ENCODE measurements at places on chromosomes 2 and 18. TPM values are rescaled to one million over a fixed set of nuclear protein-coding genes. Genes with fewer than 3 reads are reported as not detected.

DNA sequence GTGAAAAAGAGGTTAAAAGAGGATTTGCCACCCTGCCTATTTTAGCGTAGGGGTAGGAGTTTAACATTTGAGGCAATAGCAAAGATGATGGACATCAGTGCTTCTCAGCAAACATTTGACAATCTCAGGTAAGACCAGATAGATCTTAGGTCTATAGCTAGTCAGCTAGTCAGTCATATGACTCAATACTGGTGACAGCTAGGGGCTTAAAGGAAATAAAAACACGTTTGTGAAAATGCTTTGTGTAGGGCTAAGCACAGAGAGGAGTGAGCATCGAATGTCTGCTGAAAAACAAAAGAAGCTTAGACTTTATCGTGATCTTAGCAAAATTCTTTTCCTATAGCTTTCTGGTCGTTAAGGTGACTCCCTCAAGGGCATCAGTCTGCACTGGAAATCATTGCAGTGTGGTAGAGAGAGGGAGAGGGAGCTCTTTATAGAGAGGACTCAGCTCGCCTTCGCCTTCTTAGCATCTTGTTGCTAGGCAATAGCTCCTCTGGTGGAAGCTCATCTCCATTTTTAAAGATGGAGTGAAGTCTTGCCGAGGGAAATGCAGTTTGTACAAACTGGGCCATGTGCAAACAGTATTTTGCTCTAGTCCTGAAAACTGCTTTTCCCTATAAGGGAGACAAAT lies 62.8 kb upstream of the SLC38A11 start:
- ATAC-seq, result no peak
- no peaks in the 10 kb centered on the region for H3K27me3 ChIP-seq
- no peak overlapping the region for H3K4me3 ChIP-seq
- no peak overlapping the region for H3K27ac ChIP-seq
- H3K36me3 ChIP-seq, result no peaks in the 10 kb centered on the region

DNA sequence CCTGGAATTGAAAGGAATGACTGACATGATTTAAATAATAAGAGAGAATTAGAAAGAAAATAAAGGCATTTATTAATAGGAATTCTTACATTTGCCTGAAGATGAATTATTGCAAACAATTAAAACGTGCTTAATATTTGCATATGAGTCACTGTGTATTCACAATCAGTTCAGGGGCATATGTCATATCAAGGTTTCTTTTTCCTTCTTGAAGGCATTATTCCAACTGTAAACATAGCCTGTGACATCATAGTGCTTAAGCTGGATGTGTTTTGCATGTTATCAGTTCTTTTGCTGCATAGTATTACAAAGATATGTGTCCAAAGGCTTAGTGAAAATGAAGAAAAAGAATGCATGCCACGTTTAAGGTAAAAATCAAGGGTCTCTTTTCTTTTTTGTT lies 80.8 kb downstream of the MEIS1 start:
- no peak for ATAC-seq
- peaks cover 28% of the 10 kb centered on the region for H3K36me3 ChIP-seq
- H3K4me1 ChIP-seq, result peaks cover 93% of the 10 kb centered on the region
- H3K27ac ChIP-seq, result no peak overlapping the region

- H3K4me3 ChIP-seq, result no peak overlapping the region
- no peaks in the 10 kb centered on the region for H3K27me3 ChIP-seq
- H3K4me1 ChIP-seq, result no peaks in the 10 kb centered on the region
Observed at GRCh38 chr2:205936446-205936845, 149.5 kb downstream of the INO80D start.

GRCh38 chr18:47418746-47419145 lies 167.3 kb upstream of the SKOR2 start:
- no peaks in the 10 kb centered on the region for H3K4me1 ChIP-seq
- H3K27ac ChIP-seq, result no peak overlapping the region
- ATAC-seq, result peak; percentile 41
- no peak overlapping the region for H3K4me3 ChIP-seq
- no peaks in the 10 kb centered on the region for H3K36me3 ChIP-seq

DNA sequence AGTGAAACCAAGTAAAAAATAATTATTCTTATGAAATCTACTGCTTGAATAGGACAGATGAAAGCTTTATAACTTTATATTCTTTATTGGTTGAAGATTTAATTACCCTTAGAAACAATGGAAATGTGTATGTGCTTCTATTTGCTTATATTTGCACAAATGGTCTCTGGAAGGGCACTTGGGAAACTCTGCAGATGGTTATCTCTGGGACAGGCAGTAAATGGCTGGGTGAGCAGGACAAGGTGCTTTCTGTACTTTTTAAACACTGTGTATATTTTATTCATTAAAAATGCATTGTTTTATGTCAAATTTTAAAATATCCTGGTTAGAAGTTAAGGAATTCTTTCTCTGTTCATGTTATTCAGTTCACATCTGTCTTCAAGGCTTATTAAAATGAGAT lies 131.1 kb downstream of the LRRTM4 start:
- H3K27ac ChIP-seq, result no peak overlapping the region
- no peaks in the 10 kb centered on the region for H3K36me3 ChIP-seq
- no peak for ATAC-seq
- H3K4me1 ChIP-seq, result no peaks in the 10 kb centered on the region
- H3K27me3 ChIP-seq, result no peaks in the 10 kb centered on the region

DNA sequence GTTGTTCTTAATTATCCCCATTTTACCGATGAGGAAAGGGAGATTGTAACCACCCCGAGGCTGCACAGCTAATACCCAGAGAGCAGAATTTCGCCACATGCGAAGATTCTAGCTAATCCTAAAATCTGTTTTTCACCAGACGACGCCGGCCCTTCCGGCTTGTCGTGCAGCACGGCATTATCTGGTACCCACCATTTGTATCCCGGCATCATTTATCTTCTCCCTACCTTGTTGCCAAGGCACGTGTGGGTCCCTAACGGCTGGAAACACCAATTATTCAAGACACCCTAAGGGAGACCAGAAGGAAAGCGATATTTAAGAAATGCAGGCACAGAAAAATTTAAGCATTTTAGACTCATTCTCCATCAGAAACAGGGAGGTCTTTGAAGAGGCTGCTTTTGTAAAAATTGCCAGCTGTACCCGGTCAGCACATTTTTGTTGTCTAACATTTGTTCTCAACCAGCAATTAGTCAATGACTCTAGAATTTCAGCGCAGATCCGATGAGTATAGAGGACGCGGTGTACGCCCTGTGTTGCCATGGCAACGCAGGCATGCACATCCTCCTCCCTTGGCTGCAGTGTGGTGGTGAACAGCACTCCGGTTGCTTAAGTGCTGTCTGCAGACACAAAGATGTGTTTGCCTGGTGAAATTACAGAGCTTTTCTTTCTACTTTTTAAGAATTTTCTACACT lies 111.6 kb downstream of the AGAP1 start:
- peak overlapping the region; percentile 65 for H3K27ac ChIP-seq
- no peaks in the 10 kb centered on the region for H3K4me1 ChIP-seq
- ATAC-seq, result peak; percentile 96
- no peaks in the 10 kb centered on the region for H3K36me3 ChIP-seq

DNA sequence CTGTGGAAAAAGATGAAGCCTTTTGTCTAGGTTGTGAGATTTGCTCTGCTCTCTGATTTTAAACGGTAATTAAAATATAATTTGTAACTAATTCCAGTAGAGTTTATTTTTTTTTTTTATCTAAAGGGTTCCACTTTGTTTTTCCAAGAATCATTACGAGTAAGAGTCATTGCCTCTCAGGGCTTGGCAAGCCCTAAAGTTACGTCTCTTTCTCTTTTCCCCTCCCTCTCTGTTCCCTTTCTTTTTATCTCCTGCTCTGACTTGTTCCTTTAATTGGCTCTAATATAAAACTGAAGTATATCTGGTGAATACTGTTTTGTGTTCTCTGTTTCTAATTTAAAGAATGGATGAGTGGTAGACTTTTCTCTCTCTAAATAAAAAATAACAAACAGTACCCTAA lies 75.8 kb downstream of the CALCRL start:
- ATAC-seq, result no peak
- no peak overlapping the region for H3K27ac ChIP-seq
- no peaks in the 10 kb centered on the region for H3K27me3 ChIP-seq
- H3K36me3 ChIP-seq, result no peaks in the 10 kb centered on the region
- H3K4me1 ChIP-seq, result no peaks in the 10 kb centered on the region

GRCh38 chr2:112841295-112842044 lies 4.9 kb upstream of the IL1B start:
- H3K36me3 ChIP-seq, result no peaks in the 10 kb centered on the region
- no peak for ATAC-seq
- H3K4me3 ChIP-seq, result no peak overlapping the region
- no peak overlapping the region for H3K27ac ChIP-seq
- no peaks in the 10 kb centered on the region for H3K27me3 ChIP-seq

DNA sequence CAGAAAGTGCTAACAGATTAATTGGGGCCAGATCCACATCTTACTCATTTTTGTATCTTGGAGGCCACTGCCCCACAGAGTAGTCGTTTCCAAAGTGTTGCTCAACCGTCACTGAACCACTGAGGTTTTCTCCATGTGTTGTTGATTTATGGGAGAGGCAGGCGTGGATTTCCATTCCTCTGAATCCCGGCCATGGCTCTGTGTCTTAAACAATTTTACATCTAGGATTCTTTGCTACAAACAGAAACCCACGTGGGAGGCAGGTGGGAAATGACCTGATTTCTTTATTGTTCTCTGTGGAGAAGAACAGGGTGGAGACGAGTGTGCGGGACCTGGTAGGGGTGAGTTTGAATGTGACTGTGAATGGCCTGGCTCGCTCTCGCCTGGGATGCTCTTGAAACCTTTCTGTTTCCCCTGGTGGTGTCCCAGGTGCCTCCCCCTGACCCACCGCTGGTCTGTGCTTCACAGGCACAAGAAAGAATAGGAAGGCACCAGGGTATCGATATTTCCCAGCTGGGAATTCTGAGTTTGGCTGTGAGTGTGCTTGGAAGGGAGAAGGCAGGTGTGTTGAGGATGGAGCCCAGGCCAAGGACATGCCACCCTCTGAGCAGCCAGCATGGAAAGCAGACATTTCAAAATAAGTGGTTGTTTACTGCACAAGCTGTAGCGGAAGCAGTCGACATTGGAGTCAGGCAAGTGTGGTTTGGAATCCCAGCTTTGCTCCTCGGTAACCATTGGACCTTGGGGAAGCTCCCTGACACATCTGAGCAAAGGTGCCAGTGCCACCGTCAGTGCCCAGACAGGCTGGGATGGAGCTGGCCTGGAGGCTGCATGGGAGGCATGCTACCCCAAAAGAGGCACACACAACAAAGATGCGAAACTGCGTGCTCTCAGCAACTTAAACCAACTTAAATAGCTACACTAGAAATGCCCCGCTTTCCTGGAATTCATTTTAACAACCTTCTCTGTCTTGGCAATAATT lies 50.0 kb downstream of the LPIN1 start:
- peak; percentile 79 for ATAC-seq
- no peaks in the 10 kb centered on the region for H3K27me3 ChIP-seq
- H3K4me1 ChIP-seq, result no peaks in the 10 kb centered on the region
- no peak overlapping the region for H3K4me3 ChIP-seq
- H3K36me3 ChIP-seq, result no peaks in the 10 kb centered on the region

DNA sequence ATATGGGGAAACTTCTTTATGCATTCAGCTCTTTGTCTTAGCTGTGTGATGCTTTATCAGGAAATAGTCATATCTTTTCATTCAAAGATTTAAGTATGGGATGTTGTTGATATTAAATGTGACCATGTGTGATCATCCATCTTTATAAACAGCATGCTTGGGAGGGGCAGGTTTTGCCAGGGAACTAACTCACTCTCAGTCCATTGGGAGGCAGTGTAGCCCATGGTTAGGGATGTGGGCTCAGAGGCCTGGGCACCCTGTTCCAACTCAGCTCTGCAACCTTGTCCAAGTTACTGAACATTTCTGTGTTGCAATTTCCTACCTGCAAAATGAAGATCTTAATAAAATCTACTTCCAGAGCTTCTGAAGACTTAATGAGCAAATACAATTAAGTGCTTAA lies 92.0 kb upstream of the BCL2L11 start:
- peaks cover 4% of the 10 kb centered on the region for H3K27me3 ChIP-seq
- no peaks in the 10 kb centered on the region for H3K36me3 ChIP-seq
- H3K4me1 ChIP-seq, result no peaks in the 10 kb centered on the region
- no peak overlapping the region for H3K27ac ChIP-seq
- no peak overlapping the region for H3K4me3 ChIP-seq

GRCh38 chr18:52652391-52652790 lies 312.4 kb downstream of the DCC start:
- no peaks in the 10 kb centered on the region for H3K36me3 ChIP-seq
- no peak overlapping the region for H3K4me3 ChIP-seq
- no peak for ATAC-seq
- H3K27me3 ChIP-seq, result no peaks in the 10 kb centered on the region
- no peaks in the 10 kb centered on the region for H3K4me1 ChIP-seq

DNA sequence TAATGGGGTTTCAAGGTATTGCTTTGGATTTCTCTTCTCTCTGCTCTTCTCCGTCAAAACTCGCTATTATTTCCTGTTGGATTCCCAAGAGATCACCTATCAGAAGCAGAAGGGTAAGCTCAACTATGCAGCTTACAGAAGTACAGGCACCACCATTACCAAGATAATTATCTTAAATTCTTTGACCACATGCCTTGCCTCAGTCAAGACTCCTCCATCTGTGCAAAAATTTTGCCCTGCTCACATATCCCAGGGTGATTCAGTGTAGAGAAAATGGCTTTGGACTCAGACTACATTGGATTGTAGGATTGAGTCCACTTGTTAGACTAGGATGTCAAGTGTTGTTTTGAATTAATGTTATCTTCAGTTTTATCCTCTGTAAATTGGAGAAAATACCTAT lies 698.7 kb downstream of the TDRD15 start:
- H3K27ac ChIP-seq, result no peak overlapping the region
- no peaks in the 10 kb centered on the region for H3K36me3 ChIP-seq
- no peaks in the 10 kb centered on the region for H3K27me3 ChIP-seq
- no peaks in the 10 kb centered on the region for H3K4me1 ChIP-seq
- no peak for ATAC-seq
- H3K4me3 ChIP-seq, result no peak overlapping the region

DNA sequence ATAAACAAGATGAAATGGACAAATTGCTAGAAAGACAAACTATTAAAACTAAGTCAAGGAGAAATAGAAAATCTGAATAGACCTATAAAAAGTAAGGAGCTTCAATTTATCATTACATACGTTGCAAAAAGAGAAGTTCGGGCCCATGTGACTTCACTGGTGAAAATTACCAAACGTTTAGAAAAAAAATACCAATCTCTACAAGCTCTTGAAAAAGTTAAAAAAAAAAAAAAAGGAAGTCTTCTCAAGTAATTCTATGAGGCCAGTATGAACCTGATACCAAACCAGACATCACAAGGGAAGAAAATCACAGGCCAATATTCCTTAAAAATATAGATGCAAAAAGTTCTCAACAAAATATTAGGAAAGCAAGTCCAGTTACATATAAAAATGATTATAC lies 20.2 kb upstream of the ACVR2A start:
- no peaks in the 10 kb centered on the region for H3K36me3 ChIP-seq
- no peak overlapping the region for H3K27ac ChIP-seq
- ATAC-seq, result no peak
- H3K4me1 ChIP-seq, result no peaks in the 10 kb centered on the region
- no peak overlapping the region for H3K4me3 ChIP-seq
- no peaks in the 10 kb centered on the region for H3K27me3 ChIP-seq

Gene EVA1A
- total RNA-seq, result not detected

Gene MERTK
- total RNA-seq, result 21.7 TPM

Gene ITGA4
- total RNA-seq, result 3.3 TPM

Gene TUBA4B
- total RNA-seq, result not detected

Gene TUBA3E
- total RNA-seq, result not detected

Gene CABLES1
- total RNA-seq, result 24.0 TPM

Gene EFR3B
- total RNA-seq, result 2.4 TPM

Gene CRIM1
- 342 TPM for total RNA-seq

Gene SCN9A
- total RNA-seq, result 3.1 TPM

Gene CAPN13
- total RNA-seq, result not detected

Gene SPR
- 40.9 TPM for total RNA-seq

Gene SCN1A
- not detected for total RNA-seq
